ENCODE measurements at places on chromosomes 4 and X.

DNA sequence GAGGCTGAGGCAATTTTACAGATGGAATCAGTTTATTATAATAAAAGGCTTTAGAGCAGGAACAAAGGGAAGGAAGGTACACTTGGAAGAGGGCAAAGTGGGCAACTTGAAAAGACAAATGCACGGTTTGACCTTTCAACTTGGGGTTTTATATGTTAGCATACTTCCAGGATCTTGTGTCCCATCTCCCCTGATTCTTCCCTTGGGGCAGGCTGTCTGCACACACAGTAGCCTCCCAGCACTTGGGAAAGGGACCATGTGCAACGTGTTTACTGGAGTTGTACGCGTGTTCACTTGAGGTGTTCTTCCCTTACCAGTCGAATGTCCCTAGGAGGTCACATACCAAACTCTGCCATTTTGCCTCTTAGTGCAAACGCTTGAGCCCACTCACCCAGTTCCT is 7.3 kb downstream of the PPA2 start:
- DNase-seq, result no peak

DNA sequence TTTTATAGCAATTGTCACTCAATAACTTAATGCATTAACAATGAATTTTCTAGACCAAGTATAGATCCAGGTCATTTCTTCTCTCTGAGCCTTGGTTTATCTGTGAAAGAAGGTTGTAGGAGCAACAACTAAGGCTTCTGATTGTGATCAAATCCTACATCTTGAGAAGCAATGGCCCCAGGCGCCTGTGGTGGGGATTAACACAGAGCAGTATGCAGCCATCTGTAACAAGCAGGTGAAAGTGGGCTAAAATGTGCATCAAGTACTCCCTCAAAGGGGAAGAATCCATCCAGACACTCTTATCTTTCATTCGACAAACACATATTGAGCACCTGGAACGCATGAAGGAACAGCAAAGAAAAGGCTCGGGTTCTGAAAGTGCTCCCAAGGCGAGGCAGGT is 19.1 kb upstream of the SETD7 start:
- no peak for DNase-seq

GRCh38 chr4:42568610-42569207 is 88.2 kb downstream of the ATP8A1 start:
- peak; percentile 15 for DNase-seq

GRCh38 chrX:29315931-29316330 is 728.7 kb downstream of the IL1RAPL1 start:
- DNase-seq, result no peak

DNA sequence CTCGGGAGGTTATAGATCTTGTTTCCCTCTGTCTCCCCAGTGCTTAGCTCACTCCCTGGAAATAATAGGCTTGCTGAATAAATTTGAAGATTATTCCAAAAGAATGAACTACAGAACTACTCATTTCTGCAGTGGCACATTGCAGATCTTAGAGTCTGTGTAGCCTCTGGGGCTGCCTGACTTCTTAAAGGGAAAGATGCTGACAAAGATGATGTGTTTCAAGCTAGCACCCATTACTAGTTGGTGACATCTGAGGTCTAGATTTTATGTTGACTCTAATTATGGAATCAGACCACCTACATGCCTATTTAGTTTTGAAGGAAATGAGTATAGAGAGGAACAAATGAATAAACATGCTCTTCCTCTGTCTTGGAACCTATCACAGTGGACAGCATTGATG is 123.7 kb upstream of the KCNIP4 start:
- DNase-seq, result no peak

DNA sequence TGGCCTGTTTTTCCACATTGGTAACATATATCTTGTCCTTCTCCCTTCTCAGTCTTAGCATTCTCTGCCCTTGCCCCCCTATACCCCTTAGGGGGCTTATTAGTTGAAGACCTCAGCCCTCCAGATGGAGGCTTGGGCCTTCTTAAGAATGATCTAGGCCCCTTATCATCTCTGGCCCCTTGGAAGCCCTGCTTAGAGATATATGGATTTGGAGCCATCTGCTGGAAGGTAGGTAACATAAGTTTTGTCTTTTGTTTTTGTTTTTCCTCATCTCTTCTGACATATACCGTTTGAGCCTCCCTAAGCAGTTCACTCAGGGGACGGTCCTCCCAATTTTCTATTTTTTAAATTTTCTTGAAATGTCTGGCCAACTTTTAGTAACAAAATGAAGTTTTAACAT is 48.3 kb upstream of the NAP1L2 start:
- no peak for DNase-seq

DNA sequence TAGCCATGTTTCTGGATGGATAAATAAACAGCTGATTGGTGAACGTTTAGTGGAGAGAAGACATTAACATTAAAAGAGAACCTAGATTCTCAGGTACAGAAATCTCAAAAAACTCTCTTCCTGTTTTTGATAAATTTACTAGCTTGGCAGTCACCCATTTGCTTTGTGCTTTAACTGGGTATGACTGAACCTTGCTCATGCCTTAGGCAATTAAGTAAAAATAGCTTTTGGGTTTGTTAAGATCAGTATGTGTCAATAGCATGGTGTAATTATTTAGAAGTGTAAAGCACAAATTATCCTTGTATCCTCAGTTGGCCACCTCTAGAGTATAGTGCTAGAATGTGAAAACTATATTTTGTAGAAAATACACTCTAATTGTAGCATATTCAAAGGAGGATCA is 200.0 kb downstream of the CFAP299 start:
- no peak for DNase-seq

GRCh38 chr4:94759767-94760211 is 2.0 kb downstream of the BMPR1B start:
- no peak for DNase-seq

GRCh38 chr4:148608968-148609367 is 166.8 kb upstream of the NR3C2 start:
- no peak for DNase-seq

- DNase-seq, result no peak
Observed at GRCh38 chr4:22348410-22348809, 167.5 kb downstream of the ADGRA3 start.

DNA sequence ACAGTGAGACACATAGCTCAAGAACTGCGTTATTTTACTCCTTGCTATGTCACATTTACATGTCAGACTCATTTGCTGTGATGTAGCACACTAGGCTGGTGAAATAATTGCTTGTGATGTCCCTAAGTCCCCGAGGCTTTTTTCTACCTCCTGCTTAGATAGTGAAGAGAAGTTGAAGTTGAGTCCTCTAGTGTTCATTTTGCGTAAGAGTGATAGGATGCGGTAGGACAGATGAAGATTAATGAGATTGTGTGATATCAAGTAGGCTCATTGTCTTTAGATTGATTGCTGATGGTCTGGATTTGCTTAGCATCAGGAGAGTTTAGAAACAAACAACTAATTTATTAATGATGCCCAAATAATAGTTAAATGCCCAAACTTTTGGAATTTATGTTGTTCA is 173.6 kb upstream of the NUDT6 start:
- DNase-seq, result no peak

GRCh38 chrX:120315776-120316175 is 4.5 kb upstream of the TMEM255A start:
- no peak for DNase-seq

GRCh38 chrX:142978130-142978684 is 47.5 kb upstream of the SPANXN4 start:
- no peak for DNase-seq

DNA sequence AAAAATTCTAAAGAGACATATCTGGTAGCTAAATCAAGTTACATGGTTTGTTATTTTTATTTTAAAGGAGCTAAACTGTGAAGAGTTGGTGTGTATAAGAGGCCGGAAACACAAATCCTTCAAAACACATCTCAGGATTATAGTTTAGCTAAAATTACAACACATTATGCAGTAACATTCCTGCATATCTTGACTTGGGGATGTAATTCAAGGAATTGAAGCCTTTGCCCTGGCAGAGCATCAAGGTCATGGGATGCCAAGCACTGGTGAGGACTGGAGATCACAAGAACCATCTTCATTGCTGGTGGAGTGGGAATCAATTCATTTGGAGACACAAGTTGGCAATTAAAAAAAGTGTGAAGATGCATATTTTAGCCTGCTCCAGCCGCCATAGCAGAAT is 86.8 kb upstream of the LSM6 start:
- DNase-seq, result no peak

GRCh38 chrX:44314808-44315207 is 28.7 kb downstream of the EFHC2 start:
- DNase-seq, result no peak

DNA sequence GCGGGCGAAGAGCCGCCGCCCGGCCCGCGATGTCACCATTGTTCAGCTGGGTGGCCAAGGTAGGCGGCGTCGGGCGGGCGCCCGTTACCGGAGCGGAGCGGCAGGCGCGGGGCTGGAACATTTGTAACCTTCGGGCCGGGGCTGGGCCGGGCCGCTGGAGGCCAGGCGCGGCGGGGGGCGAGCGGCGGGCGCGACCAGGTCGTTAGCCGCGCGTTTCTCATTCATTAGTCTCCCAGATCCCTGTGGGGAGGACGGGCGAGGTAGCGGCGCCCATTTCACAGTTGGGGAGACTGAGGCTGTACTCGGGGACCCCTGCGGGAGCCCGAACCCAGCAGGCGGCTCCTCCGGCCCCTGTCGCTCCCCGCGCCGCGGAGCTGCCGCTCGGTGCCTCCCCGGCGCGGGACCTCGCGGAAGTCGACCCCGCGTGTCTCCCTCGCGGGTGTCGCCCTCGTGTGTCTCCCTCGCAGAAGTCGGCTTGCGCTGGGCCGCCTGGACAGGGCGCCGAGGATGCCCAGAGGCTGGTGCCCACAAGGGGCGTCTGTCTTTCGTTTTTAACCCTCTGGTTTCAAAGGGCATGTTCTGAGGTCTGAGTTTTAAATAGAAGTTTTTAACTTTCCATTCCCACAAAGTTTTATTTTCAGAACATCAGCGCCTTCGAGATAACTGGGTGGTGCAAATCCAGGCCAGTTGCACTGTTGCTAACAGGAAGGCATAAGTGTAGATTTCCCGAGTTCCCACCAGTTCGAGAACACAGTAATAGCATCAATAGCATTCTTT is 17.5 kb downstream of the PTTG2 start:
- peak; percentile 56 for DNase-seq

DNA sequence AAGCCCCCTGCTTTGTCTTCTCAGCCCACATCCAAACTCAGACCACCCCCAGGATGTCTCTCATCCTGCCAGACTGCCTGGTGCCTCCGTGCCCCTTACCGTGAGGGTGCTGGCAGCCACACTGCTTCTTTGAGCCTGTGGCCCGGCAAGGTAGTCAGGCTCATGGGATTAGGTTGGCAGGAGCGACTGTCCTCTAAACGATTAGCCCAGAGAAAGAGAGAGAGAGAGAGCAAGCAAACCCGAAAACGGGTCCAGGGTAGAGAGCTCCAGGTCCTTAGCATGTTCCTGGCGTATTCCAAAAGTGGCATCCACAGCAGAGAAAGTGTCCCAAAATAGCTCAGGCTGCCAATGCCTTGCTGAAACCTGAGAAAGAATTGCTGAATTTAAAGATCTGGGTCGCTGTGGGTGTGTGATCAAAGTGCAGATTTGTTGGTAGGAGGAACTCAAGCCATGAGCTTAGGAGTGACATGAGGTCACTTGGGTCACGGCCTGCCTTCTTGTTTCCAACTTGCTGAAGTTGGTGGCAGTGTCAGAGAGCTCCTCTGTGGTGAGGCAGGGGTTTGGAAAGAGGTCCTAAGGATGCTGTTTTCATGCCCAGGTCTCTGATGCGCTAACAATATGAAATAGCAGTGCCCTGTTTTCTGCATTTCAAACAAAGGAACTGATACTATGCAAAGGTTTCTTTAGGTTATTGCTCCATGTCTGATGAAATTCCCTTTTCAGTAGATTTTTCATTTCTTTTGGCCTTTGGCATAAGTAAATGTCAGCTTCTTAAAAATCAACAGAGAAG is 81.6 kb downstream of the RTL9 start:
- DNase-seq, result no peak

DNA sequence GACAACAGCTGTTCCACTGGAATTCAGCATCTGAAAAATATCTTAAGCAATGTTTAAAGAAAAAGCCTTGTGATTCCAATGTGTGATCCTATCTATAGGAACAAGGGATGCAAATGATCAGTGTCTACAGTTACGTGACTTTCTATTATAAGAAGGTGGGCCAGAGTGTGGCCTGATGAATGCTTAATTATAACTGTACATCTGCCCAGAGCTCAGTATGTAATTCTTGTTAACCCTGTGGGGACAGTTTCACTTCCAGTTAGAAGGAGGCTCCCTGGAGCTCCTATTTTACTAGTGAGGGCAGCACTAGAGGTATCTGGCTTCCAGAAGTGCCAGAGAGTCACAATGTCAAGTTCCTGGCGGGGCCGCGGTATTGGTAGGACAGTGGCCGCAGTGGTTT is 288.5 kb downstream of the USP46 start:
- no peak for DNase-seq

DNA sequence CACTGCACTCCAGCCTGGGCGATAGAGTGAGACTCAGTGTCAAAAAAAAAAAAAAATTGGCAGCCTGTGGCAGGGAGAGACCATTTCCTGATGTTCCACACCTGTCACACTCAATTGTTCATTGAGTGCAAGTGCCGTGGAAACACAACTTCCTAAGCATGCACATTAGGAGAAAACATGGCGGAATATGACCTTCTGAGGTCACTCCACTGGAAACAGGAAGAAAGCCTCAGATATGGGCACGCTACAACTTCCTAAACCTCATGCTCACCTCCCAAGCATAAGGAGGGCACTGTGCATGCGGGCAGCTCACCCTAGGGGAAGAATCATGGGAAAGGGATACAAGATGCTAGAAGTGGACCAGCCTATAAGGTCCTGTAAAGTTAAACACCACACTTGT is 28.5 kb upstream of the CD99 start:
- no peak for DNase-seq

- DNase-seq, result no peak
Observed at GRCh38 chrX:111116666-111117065, 20.7 kb downstream of the PAK3 start.

DNA sequence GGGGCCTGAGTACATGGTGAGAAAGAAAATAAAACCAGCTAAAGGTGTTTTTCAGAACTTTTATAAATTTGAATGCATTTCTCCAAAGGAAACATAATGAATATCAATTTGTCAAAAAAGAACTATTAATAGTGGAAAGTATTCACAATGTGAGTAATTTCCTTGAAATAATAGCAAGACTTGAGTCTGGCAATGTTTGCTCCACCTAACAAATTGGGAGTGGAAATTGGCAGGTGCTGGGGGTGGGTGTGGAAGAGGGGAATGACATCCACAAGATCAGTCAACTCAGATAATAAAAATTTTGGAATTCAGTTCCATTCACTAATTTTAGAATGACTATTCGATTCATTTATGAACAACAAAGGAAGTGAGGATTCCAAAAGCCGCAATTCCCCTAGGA is 884.8 kb upstream of the SLIT2 start:
- DNase-seq, result no peak

DNA sequence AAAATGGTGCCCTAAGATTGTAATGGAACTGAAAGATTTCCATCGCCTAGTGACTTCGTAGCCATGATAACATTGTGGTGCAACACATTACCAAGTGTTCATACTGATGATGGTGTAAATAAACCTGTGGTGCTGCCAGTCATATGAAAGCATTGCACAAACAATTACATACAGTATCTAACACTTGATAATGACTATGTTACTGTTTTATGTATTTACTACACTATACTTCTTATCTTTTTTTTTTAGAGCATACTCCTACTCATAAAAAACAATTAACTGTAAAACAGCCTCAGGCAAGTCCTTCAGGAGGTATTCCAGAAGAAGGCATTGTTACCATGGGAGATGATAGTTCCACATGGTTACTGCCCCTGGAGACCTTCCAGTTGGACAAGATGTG is 152.7 kb upstream of the EDNRA start:
- DNase-seq, result no peak

- DNase-seq, result no peak
Observed at GRCh38 chr4:79087071-79087470, 147.8 kb upstream of the PAQR3 start.

- no peak for DNase-seq
Observed at GRCh38 chr4:24589448-24589847, 5.1 kb upstream of the DHX15 start.

Measured in stimulated activated CD8-positive, alpha-beta memory T cell treated with anti-CD3 and anti-CD28 coated beads, Interleukin-7, amount 100 ng/mL, for 1 hour (primary cell).